ENCODE measurements at places on chromosomes 2 and 18.
A peak's percentile ranks its signal among the peaks of the same experiment; 100 is the strongest.

DNA sequence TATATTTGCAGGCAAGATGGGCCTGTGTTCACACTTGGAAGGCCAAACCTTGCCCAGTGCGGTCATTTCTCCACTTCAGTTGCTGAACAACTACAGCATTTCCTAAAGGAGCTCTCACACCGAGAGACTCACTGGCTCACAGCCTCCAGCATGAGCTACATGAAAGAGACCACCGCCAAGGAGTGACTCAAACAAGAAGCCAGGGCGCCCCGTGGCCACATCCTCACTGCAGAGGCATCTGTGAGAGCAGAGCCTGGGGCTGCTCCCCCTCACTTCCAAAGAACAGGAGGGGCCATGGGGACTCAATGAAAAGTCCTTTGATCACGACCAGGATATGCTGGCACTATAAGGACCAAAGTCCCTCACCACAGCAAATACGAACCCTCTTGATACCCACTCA lies 50.0 kb downstream of the TMEM163 start:
- no peak for DNase-seq

GRCh38 chr2:60526623-60527022 lies 26.8 kb downstream of the BCL11A start:
- DNase-seq, result no peak

- DNase-seq, result no peak
Observed at GRCh38 chr18:43751835-43752234, 474.5 kb upstream of the SYT4 start.

GRCh38 chr2:189542145-189542882 lies 38.3 kb downstream of the SLC40A1 start:
- DNase-seq, result no peak

DNA sequence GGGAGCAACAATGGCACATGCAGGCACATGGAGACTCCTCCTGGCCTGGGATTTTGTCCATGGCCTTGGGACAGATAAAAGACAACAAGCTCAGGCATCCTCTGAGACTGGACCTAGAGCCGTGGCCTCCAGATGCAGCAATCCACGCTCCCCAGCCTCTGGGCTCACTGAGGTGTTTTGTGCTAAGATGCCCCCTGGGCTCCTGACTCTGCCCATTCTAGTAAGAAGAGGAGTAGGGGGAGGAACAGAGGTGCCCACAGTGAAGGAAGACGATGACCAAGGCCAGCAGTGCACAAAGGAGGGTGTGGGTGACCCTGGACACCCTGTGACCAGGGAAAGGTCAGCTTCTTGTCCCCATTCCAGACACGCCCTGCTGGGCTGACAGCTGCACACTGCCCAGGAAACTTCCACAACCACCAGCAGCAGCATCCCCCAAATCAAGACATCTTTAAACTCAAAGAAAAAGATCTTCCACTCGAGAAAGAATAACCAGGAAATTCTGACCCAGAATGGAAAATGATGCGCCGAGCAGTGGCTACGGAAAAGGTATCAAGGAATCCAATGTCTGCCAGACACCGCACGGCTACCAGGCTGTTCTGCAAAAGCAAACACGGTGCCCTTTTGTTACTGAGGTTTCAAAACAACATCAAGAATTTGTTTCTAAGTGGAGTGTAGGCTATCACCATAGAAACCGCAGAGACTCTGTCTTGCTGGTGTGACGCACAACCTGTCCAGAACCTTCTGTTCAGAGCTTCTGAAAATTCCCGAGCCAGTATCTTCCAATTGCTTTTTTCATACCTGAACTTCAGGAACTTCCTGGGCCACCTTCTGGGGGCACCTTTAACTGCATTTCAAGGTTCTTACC lies 65.5 kb downstream of the ZNF516 start:
- no peak for DNase-seq

GRCh38 chr18:76579301-76579695 lies 84.3 kb upstream of the ZNF516 start:
- DNase-seq, result no peak

- no peak for DNase-seq
Observed at GRCh38 chr2:205858881-205859441, 176.7 kb downstream of the NRP2 start.

DNA sequence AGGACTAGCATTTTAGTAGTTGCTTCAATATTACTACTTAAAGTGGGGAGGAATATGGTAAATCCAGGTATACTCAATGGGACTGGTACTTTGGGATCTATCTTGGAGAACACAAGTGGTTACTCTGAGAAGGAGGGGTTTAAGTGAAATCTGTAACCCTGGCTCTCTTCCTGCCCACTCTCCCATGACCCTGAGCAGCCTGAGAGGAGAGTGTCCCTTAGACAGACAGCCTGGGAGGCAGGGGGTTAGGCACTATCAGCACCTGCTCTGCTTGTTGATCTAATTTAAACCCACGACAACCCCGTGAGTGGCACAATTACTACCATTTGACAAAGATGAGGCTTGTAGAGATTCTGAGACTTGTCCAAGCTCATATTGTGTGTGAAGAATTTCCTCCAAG lies 395.5 kb downstream of the ALK start:
- no peak for DNase-seq

DNA sequence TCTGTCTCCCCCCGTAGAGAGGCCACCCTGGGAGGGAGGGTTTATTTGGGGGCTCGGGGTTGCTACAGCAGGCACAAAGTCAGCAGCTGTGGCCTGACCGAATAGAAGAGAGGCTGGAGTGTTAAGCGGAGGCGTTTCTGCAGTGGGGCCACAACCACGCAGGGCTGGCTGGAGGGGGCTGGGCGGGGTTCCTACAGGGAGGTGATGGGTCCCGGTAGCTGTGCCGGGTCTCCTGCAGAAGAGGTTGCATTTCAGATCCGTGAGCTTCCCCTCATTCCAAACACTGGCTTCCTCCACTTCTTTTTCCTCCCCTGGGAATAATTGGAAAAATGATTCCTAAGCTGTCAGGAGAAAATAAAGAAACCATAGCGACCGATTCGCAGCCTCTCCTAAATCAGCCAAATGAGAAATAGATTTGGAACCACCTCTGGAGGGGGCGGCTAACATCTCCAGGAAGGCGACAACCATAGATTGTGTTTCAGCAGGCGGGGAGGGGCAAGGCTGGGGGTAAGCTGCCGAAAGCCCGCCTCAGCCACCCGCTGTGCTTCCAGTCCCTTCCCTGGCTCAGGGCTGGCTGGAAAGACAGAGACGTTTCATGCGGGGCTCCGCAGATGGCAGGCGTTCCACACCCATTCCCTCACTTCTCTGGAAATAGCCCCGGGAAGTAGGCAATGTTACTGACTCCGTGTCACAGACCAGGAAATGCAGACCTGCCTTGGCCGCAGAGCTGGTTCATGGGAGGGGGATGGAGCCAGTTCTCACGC lies 85.6 kb upstream of the TAF1B start:
- DNase-seq, result no peak

- peak; percentile 91 for DNase-seq
Observed at GRCh38 chr2:69933839-69934613, 19.1 kb downstream of the MXD1 start.

DNA sequence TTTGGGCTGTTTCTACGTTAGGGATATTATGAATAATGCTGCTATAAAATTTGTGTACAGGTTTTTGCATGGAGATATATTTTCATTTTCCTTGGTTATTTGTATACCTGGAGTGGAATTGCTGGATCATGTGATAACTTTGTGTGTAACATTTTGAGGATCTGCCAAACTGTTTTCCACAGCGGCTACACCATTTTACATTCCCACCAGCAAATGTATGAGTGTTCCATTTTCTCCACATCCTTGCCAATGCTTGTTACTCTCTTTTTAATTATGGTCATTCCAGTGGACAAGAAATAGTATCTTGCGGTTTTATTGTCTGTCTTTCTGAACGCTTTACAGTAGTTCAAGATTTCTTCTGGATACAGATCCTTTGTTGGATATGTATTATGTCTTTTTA lies 13.6 kb downstream of the GORASP2 start:
- DNase-seq, result no peak

DNA sequence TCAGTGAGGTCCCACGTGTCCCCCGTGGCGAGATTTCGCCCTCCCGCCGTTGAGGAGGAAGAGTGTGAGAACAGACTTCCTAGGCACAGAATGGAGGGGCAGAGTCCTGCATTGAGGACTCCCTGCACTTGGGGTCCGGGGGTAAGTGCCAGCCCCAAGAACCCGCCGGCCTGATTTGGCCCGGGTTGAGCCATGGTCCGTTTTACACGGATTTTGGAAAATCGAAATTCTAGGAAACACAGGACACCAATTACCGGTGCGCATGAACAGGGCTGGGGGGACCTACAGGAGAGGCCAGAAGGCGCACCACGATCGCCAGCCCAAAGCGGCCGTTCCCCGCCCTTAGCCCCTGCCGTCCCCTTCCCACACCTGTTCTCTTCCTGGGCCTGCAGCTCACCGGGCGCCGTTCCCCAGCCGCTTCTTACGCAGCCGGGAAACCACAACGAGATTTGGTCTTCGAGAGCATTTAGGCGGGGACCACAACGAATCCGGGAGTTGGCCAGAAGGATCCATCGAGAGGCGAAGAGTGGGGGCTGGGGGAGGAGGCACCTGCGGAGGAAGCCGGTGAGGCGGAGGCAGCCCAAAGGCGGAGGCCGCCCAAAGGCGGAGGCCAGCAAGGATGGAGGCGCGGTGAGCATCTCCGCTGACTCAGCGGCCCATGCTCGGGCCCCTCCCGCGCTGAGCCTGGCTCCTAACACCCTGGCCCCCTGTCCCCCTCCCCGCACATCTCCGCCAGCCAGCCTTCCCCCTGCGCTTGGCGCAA lies 464 bp upstream of the TLX2 start:
- no peak for DNase-seq

DNA sequence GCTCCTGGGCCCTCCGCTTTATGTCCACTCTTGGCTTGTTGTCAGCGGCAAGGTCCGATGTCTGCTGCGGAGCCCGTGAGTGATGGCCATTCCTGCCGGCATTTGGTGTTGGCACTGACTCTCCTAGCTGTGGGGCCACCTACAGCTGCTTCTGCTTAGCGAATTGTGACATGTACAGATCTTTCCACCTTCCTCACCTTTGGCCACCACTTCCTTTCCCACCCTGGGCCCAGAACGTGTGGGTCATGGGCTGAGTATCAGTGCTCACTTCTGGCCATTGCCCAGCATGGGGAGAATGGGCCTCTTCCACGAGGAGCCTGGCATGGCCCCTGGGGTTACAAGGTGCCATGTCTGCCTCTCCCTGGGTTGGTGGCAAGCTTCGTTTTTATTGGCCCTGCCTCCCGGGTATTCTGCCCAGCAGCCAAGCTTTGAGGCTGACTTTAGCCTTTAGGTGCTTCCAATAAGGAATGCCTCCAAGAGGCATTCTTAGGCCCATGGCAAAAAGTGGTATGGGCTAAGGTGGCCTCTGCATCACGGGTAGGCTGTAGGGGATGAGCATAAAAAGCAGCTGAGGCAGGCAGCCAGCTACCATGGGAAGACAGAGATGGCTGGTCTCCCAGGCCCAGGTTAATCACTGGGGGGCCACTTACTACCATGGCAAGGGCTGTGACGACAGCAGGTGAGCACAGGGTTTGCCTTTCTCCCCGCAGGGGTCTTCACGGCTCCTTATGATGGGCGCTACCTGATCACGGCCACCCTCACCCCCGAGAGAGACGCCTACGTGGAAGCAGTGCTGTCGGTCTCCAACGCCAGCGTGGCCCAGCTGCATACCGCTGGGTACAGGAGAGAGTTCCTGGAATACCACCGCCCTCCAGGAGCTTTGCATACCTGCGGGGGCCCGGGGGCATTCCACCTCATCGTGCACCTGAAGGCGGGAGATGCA lies 65.8 kb downstream of the EMILIN2 start:
- no peak for DNase-seq

DNA sequence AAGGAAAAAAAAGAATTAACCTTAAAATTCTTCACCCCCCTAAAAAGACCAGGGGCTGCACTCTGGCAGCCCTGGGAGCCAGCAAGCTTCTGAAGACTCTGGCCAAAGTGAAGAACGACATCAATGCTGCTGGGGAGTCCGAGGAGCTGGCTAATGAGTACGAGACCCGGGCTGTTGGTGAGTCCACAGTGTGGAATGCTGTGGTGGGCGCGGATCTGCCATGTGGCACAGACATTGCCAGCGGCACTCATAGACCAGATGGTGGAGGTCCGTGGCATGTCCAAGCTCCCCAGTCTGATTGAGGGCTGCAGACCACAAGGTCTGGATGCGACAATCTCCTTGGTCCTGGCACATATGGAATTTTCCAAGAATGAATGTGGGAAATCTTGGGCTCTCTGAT lies 47.4 kb downstream of the TRPM8 start:
- DNase-seq, result no peak

DNA sequence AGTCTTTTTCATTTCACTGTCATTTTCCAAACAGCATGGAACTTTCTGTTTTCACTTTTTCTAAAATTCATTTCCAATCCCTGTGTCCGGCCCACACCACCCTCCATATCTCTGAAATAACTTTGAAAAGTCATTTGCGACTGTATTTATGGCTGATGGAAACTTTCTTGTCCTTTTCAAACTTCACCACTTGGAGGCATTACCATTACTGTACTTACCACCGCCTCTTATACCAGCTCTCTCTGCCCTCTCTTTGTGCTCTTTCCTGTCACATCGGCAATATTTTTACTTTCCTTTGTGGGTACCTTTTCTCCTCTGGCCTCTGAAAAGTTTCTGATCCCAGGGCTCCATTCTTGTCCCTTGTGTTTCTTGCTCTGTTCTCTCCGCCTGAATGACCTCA lies 39.5 kb upstream of the IL1RL1 start:
- no peak for DNase-seq

DNA sequence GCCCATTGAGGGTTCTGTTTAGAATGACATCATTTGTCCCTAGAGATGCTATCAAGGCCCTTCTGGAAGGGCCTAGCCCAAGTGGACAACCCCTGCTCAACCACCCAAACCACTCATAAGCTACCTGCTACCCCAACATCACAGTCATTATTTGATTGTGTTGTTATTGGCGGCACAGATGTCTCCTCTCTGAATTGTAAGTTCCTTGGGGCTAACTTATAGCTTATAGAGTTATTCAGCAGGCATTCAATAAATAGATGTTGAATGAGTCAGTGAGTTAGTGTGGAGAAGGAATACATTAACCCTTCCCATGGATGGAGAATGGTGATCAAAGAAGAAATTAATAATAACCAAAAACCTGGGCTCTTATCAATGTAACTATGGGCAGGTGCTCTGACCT lies 80.0 kb downstream of the ACAA2 start:
- DNase-seq, result peak; percentile 28

DNA sequence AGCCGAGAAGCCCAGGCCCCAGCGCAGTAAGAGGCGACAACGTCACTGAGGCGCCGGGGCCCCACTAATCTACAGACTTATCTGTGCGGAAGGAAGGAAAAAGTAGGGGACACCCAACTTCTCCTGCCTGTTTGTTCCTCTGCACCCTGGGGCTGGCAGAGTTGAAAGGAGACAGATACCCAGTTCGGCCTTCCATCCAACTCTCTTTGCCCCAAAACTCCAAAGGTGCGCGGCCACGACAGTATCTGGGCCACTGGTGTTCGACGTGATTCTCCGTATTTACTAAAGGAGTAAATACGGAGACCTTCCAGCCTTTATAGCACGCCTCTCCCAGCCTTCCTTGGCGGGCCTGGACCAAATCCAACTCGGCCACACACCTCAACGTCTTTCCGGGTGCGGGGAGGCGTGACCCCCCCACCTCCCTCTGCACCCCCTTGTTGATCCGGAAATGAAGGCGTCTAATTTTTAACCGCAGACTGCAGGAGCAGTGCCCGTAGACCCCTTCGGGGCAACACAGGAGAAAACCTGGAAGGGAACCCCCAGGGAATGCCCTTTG lies 1.6 kb downstream of the SMAD7 start:
- no peak for DNase-seq
